ENCODE measurements at places on chromosomes 4 and X.

DNA sequence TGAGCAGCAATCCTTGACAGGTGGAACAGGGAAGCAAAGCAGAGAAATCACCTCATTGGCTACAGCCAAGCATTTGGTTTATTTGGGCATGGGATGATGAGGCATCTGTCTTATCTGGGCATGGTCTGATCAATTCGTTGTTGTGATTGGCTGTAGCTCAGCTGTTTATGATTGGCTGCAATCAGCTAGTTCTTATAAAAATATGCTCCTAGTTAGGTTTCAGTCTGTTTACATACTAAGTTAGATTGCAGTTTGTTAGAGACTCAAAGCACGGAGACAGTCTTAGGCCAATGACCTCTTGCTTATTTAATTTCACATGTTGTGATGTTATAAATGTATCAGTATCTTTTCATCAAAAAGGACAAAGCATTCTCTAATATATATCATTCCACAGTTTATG, 312.0 kb downstream of the PDGFC start:
- no peak for DNase-seq

GRCh38 chr4:39936565-39937418, 40.9 kb downstream of the PDS5A start:
- no peak for DNase-seq

DNA sequence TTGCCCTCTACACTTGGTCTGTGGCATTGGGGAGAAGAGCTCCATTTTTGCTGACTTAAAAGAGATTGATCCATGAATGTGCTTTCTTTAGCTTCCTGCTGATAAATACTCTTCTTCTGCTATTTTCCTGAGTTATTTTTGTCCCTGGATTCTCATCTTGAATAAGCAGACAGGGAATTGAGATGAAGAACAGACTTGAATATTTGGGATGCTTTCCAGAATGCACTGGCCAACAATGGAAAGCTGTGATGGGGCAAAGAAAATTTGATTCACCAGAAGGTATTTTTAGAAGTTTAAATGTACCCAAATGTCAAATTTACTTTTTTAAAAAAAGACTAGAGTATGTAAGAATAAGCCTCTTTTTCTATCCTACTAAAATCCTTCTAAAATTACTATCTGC, 309.9 kb upstream of the PPP1R2C start:
- no peak for DNase-seq

DNA sequence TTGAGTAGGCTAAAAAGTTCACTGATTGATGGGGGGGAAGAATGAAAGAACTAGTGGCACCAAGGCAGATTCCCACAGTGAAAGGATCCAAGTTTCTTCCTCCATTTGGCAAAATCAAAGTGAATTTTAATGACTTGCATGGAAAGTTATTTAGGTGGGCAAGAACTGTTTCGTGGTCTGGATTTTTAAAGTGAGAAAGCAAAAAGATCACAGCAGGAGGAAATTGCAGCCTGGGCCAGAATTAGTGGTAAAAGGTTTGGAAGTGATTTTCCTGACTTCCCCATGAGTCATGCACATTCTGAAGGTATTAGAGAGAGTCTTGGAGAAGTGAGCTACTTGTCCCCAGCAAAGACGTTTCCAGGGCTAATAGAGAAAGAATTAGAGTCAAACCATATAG, 207.8 kb downstream of the ANTXR2 start:
- no peak for DNase-seq

- no peak for DNase-seq
Measured at GRCh38 chr4:124265701-124266100, 446.8 kb downstream of the ANKRD50 start.

DNA sequence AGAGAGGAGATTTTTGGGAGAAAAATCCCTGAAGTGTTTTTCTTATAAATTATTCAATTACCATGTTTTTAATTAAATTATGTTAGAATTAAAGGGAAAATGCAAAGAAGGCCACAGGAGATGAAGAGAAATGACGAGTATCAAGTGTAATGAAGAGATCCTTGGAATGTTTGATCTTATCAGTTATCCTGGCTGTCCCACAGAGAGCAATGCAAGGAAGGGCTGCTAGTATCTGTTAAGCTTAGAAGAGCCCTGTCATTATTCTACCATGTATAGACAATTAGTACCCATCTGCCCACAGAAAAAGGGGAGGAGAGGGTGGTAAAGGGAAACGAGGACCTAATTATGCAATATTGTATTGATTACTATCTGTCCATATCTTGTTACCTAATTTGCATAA, 257.1 kb downstream of the BANK1 start:
- DNase-seq: no peak

DNA sequence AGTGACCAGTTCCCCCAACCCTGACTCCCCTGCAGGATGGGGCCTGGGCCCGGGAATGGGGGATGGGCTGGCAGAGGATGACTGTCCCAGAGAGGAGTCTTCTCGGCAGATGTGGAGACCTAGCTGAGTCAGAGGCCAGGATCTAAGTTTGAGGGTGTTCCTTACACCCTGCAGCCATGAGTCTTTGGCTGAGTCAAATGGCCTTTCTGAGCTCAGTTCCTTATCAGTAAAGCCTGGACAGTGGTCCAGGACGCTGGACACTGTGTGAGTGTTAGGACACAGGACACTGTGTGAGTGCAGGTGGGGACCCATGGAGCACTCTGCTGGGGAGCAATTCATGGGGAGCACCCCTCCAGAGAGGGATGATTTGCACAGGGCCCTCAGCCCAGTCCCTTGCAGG, 5.0 kb downstream of the IL9R start:
- no peak for DNase-seq

DNA sequence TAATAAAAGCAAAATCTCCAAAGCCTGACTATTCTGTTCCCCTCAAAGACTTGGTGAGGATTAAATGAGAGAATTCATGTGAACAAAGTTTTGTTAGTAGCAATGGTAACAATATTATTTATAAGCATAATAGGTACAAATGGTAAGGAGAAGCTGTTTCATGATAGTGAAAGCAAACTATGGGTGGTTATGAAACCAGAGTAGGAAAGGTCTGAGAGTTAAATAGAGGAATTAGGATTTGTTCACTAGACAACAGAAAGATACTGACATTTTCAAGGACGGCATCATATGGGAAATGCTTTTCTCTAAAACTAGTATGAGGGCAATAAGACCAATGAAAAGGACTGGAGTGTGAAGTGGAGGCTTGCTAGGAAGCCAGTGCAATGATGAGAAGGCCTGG, 128.6 kb upstream of the FTHL17 start:
- DNase-seq: no peak

- no peak for DNase-seq
Measured at GRCh38 chrX:99051639-99052038, 1358.4 kb downstream of the PCDH19 start.

GRCh38 chr4:179586460-179586859, 2144.2 kb upstream of the AGA start:
- DNase-seq: no peak

DNA sequence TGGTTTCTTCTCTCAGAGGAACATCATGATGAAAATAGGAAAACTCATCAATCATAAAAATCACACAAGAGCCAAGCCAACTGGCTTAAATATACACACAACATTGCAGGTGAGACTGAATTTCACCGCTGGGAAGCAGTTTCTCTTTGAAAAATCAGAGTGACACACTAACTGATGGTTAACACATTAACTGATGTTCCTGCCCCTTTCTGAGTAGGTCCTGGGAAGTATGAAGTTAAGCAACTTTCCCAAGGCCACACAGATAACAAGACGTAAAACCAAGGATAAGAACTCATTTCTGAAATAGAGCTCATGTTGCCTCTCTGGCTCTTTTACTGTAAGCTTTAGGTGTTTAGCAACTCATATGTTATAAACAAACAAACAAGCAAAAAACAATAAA, 813.7 kb upstream of the HS3ST1 start:
- DNase-seq: no peak

- no peak for DNase-seq
Measured at GRCh38 chr4:3059943-3060342, 14.4 kb downstream of the HTT-AS start.

- DNase-seq: no peak
Measured at GRCh38 chr4:11698846-11699590, 270.3 kb upstream of the HS3ST1 start.

DNA sequence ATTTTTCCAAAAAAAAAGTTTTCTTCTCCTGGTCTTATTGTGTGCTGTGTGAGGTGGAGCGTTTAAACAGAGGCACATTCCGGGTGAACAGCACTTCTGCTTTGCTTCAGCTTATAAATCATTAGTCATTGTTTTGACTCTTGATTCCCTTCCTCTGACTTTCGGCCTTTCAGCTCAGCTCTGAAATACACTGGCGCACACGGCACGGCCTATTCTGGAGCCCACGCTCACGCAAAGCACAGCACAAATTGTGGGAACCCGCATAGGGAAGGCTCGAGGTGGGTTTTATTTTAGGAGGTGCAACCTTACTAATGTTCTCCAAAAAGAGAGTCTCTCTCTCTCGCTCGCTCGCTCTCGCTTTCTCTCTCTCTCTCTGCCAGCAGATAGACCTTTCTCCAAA, 4.0 kb downstream of the POU3F4 start:
- no peak for DNase-seq

DNA sequence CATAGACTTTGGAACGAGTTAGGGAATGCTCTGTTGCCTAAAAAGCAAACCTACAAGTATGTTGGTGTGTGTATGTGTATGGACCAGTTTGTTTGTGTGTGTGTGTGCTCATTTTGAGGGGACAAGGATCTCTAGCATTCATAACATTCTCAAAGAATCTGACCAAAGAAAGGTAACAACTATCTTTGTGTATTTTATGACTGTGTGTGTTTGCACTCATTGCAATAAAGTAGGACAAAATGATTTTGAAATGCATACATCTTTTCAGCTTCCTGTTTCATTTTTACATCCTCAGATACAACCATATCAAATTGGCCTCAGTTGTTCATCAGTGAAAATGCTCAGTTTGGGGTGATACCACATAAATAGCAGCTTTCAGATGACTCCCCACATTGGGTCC, 8.3 kb upstream of the XK start:
- DNase-seq: no peak

- DNase-seq: no peak
Measured at GRCh38 chr4:108628411-108628810, 8.0 kb downstream of the RPL34 start.

All from activated T-cell treated with anti-CD3 and anti-CD28 coated beads for 24 hours (primary cell).